ENCODE measurements at places on chromosomes 12 and 14.

DNA sequence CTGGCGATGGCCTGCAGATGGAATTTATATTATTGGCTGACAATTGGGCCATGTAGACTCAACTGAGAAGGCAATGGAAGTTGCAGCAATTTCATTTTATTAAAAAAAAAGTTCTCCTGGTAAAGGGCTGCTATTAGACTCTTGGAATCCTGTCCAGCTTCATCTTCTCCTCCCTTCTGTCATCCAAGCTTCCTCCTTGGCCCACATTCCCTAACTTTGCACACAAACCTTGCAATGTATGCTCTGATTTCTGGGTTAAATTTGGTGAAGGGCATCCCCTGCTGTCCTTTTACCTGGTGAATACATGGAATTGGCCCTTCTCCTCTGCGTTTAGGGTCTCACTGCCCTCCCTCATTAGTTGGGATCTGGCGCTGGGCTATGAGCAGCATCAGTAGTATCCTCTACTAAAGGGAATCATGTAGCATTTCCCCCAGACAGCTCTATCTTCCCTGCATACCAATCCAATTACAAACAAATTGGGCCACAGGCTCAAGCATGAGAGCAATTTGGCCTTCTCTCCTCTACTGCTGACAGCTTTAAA lies 336.9 kb downstream of the BMP4 start:
- no peak for DNase-seq

DNA sequence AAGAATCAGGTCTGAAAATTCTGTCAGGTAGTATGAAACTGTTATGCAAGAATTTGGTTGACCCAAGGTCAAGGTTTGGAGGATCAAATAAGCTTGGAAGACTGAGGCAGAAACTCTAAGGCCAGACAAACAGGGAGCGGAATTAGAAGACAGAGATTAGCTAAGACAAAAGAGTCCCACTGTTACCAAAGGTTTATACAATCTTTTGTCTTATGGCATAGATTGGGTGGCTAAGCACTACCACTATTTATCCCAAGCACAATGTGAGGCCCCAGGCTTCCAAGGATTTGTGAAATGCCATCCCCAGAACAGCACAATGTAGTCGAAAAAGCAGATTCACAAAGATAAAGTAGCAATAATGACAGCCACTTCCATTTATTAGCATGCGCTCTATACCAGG lies 311.2 kb downstream of the SEC23A start:
- DNase-seq: no peak

- peak; percentile 99 for DNase-seq
These were observed 15.1 kb upstream of the ANKRD9 start for GRCh38 chr14:102524451-102525218.

GRCh38 chr12:91414636-91415035 lies 232.0 kb upstream of the DCN start:
- no peak for DNase-seq

DNA sequence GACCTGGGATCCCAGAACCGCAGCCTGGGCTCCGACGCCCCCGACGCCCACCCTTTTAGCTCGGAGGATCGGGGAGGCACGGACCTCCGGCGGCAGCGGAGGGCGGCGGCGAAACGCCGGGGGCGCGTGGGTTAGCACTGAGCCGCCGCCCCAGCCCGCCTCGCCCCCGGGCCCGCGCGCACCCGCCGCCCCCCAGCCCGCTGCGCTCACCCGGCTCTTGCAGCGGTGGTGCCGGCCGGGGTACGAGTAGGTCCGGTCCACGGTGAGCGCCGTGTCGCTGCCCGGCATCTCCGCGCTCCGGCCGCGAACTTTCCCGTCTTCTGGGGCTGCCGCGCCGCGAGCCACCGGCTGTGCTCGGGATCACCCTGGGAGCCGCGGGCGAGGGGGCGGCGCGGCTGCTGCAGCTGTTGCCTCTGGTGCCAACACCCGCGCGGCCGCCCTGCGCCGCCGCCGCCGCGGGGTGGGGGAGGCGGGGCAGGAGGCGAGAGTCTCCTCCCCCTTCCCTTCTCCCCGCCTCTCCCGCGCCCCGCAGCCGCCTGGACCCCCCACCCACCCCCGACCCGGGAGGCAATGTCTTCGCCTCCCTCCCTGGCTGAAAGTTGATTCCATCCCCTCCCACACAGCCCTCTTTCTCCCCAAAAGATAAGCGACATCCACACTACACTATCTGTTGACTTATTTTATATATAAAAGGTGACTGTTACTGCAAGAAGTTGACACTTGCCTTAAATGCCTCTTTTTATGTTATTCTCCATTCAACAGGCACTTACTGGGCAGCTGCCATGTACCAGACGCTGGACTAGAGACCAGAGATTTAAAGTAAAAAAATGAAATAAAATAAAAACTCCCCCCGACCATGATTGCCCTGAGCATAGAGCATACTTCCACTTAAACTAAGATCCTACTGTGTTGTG lies at the start of gene TMCC3:
Gene TMCC3, minus strand, starts transcription at position 415 of the 914 bp plus-strand sequence. Its CDS starts 127 bp downstream, at position 288.
- DNase-seq: peak; percentile 73

GRCh38 chr12:117120787-117121186 lies 21.6 kb upstream of the TESC start:
- peak; percentile 79 for DNase-seq
